ENCODE measurements at places on chromosomes 6 and 20.
A peak's percentile ranks its signal among the peaks of the same experiment; 100 is the strongest.

- peak; percentile 33 for DNase-seq
Measured at GRCh38 chr20:6122873-6123648, at the start of gene FERMT1. Gene FERMT1 (minus strand): TSS chr20:6123030. CDS start chr20:6119554, 3,476 bp downstream.

- DNase-seq, result no peak
Measured at GRCh38 chr6:25043892-25044291, 108.1 kb upstream of the RIPOR2 start.

DNA sequence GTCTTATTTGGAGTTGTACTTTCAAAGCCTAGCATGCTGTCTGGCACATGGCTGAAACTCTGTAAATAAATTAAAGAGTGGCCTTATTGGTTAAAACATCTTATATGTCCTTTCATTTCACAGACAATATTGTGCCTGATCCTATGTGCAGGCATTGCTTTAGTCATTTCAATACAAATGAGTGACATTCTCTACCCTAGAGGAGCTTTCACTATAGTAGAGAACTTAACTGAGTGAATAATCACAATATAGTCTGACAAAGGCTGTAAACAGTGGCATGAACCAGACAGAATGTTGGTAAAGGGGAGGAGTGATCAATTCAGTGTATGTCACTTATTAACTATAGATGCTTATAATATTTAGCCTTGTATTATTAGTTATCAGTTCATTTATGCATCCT, 481.8 kb downstream of the TFAP2B start:
- DNase-seq, result no peak

DNA sequence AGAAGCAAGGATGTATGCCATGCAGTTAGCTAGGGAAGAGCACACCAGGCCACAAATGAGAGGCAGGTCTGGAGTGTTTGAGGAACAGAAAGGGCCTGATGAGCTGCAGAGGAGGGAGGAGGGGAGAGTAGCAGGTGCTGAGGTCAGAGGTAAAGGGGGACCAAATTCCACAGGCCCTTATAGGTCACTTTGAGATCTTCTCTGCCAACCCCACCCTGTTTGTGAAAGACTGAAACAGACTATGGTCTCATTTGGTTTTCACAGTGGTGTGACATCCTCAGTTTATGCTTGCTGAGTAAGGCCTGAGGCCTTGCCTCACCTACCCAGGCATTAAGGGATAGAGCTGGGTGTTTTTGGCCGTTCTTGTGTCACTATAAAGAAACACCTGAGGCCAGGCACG, 187.7 kb upstream of the MYLIP start:
- no peak for DNase-seq

GRCh38 chr6:144666781-144667180, 381.6 kb downstream of the UTRN start:
- DNase-seq, result no peak

GRCh38 chr6:53359095-53359842, 10.5 kb upstream of the ELOVL5 start:
- DNase-seq, result peak; percentile 93

DNA sequence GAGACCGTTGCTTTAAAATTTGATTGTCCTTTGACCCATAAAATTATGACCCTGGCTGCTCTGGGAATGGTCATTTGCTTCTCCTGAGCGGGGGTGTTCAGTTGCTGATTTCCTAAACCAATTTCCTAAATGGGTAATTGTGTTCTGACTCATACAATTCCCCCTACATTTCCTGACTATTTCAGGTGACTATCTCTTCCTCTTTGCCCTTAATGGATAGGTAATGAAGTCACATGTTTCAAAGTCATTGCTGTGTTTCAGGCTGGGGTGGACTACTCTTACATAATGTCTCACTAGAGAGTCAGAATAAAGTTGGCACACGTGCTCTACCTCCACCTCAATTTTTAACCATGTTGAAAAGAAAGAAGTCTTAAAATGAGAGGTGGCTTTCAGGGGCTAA, 109.8 kb downstream of the DOK5 start:
- no peak for DNase-seq

DNA sequence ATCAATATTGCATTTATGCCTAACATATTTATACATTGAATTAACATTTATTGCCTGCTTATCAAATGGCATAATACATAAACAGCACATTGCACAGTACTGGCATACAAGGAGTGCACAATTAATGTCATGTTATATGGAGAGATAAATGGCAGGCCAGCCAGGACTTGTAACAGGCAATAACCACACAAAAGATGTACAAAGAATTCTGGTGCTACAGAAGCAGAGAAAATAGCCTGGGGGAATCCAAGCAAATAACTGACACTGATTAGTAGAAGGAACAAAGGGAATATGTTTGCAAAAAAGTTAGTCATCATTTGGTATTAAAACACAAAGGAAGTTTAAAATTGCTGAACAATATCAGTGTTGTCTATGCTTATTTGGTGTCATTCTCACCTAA, 27.3 kb downstream of the COL21A1 start:
- no peak for DNase-seq

DNA sequence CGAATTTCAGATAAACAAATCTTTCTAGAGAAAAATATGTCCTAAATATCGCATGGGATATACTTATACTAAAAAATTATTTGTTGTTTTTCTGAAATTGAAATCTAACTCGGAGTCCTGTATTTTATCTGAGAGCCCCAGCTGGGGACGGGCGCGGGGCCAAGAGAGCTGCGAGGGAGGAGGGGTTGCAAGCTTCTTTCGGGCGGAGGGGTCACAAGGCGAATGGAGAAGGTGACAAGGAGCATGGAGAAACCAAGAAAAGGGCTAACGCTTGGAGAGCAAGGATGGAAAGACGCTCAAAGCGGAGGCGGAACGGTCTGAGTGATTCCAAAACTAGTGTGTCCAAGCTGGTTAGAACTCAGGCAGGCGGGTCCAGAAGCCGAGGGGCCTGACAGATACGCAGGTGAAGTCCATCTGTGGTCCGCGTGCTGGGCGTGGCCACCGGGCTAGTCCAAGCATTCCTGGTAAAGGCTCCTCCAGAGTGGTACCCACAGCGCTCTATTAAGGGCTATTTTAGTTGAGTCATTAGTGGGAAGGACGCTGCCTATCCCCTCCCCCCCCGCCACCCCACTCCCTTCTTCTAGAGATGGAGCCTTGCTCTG, 41.5 kb upstream of the ZNFX1 start:
- DNase-seq, result no peak

- no peak for DNase-seq
Measured at GRCh38 chr6:16637635-16638034, 123.6 kb downstream of the ATXN1 start.

DNA sequence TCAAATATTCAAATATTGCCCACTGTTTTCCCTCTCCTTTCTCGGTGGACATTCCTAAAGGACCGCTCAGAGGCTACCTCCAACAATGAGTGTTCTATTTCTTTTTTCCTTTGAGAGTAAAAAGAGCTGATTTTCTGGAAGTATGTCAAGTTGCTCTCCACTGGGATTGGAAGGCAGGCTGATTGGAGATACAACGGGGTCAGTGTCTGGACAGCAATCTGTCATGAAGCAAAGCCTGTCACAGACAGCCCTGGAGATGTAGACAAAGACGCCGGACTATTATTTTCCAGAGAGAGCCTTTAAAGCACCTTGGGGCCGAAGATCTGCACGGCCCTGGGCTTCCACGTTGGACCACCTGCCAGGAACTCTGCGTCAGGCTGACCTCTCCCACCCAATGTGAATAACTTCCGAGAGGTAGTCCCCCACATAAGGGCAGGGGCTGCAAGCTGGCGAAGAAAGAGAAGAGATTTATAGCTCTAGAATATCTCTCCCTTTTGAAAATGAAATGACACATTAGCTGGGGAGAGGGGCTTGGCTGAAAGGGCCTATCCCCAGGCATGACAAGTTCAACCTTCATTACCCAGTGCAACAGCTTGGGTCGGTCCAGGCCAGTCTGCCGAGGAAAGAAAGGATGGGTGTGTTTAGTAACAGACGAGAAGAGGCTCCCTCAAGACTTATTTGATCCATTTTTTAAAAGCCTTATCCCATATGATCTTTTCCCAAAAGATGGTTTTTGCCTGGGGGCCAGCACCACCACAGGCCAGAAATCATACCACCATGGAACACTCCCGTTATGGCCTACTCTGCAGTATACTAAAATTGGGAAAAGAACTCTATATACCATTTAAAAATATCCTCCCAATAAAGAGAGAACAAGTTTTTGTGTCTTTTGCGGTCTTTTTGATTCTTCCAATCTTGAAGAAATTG, 131.1 kb downstream of the OLIG3 start:
- no peak for DNase-seq

DNA sequence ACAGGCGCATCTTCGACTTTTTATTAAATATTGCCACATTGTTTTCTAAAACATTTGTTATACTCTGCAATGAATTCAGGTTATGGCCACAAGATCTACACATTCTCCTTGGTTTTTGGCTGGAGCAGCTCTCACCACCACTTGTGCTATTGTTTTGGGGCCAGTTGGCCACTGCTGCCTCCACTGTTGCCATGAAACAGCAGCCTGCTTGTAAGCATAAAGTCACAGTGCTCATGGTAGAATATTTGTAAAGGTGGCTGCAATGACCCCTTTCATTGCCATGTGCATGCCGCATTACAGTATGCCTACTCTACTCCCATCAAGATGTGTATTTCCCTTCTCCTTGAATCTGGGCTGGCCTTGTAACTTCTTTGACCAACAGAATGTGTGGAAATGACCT, 141.4 kb downstream of the SCML4 start:
- DNase-seq, result no peak

GRCh38 chr6:157653521-157653920, 169.5 kb upstream of the SNX9 start:
- DNase-seq, result no peak

DNA sequence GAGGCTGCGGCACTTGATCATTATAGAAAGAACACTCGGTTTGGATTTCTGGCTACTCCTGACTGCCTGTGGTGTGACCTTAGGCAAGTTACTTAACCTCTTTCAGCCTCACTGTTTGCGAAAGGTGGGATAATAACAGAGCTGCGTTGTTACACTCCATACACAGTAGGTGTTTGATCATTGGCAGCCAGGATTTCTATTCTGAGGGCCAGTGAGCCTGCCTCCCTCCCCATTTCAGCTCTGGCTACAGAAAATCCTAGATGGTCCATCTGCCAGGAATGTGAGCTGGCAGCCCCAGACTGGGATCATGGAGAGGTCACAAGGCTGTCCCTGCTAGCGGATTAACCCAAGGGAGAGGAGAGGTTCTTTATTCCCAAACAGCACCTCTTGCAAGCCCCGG, 2.7 kb downstream of the KCNB1 start:
- DNase-seq, result no peak

GRCh38 chr6:26163427-26164119, 76.3 kb downstream of the HFE start:
- DNase-seq, result no peak

GRCh38 chr6:108850669-108851465, 2.6 kb downstream of the ARMC2 start:
- no peak for DNase-seq

DNA sequence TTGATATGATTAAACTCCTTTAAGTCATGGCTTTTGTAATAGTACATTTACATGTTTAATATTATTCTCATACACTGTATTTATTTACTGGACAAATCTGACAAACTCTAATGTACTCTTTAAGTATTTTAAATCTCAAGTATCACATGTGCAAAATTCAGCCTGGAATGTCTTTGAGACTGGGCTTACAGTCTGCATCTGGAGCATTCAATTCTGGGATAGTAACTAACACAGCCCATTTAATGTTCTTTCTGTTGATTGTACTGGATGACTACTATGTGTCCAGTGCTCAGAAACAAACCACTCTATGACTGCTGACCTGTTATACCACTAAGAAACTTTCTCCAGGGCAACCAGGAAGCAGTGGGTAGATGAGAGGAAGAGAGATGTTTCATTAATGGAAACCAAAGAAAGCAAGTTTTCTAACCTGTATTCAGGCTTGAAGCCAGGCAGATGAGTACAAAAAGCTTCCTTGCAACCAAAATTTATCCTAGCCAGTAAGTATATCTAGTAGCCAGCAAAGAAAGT, 26.8 kb downstream of the FBXL4 start:
- no peak for DNase-seq

DNA sequence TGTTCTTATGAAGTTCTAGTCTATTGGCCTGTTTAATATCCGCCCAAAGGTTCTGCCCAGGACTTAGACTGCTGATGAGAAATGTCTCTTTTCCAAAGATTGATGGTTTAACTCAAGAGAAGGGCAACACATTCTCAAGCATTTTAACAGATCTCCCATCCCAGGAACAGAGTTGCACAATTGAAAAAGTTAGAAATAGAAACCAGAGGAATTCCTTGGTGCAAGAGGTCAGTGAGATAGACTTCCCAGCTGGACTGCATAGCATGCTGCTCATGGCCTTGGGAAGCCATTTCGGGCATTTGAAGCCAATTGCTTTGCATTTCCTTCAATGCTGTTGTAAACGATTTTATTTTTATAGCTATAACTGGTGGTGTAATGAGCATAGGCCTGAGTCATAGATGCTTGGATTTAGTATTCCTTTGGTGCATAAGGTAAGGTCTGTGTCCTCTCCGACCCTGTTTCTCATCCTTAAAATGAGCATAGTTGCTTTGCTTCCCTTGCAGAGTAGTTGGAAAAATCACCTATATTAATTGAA, 292.2 kb upstream of the JAG1 start:
- no peak for DNase-seq

GRCh38 chr6:167219967-167220512, 62.3 kb upstream of the GPR31 start:
- DNase-seq, result no peak

DNA sequence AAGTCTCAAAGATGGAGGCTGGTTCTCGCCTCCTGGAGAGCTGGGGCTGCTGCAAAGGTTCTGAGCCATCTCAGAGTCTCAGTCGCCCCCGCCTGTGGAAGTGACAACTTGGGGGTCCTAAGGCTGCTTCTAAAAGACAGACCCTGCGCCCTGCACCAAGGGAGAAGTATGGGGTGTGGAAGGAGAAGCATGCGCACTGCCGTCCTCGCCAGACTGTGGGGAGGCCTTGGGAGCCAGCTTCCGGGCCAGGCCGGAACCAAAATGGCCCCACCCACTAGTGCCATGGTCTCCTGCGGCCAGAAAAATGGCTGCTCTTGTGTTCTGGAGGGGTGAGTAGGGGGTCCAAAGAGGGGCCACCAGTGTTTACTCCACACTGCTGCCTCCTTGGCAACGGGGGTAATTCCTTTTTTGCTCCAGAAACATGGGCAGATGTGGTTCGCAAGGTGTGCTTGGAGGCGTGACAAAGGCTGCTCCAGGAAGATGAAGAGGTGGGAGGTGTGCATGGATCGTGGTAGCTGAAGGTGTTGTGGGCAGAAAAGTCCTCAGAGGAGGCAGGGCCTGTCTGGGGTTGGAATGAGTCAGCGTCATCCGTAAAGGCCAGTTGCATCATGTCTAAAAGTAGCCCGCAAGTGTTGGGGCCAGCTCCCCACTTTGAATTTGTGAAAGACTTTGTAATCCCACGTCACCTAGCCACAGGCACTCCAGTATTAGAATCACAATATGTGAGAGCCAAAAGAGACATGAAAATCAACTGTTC, 329.8 kb upstream of the SOX4 start:
- no peak for DNase-seq

GRCh38 chr6:17341891-17342290, 51.5 kb upstream of the CAP2 start:
- DNase-seq, result no peak

GRCh38 chr20:3704087-3704486, 8.3 kb downstream of the SIGLEC1 start:
- DNase-seq, result no peak

Data from fibroblast of the conjunctiva (primary cell).